ENCODE measurements at places on chromosomes 4 and X. TPM values are rescaled to one million over a fixed set of nuclear protein-coding genes. Genes with fewer than 3 reads are reported as not detected.

DNA sequence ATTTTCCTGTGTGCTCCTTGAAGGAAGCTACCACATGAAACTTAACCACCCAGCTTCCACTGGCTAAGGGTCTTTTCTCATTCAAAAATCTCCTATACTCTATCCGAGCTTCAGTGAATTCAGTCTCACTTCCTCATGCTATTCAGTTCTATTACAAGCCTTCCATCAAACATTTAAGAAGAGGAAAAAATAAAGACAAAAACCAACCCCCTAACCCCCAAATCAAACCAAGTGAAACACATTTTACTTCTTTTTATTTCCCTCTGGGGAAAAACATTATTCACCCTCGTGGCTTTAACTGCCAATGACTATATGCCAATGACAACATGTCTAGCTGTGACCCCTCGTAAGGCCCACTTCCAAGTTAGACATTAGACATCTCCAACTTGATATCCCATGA lies 16.2 kb upstream of the WDR19 start:
- H3K27ac ChIP-seq: no peak overlapping the region
- no peaks in the 10 kb centered on the region for H3K4me1 ChIP-seq
- no peaks in the 10 kb centered on the region for H3K27me3 ChIP-seq
- no peak for DNase-seq

DNA sequence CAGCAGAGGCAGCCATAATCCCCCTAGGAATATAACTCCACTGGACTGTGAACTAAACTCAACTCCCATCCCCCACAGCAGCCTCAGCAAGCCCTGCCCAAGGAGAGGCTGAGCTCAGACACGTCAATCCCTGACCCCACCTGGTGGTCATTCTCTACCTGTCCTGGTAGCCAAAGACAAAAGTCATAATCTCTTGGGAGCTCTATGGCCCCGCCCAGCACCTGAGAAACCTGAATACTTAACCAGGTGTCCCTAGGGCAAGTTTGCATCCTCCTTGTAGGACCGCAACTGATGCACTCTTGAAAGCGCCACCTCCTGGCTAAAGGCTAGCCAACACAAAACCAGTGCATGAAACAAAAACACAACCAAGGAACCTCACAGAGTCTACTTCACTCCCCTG lies 18.4 kb downstream of the CT47B1 start:
- DNase-seq: no peak
- H3K27me3 ChIP-seq: no peaks in the 10 kb centered on the region
- H3K27ac ChIP-seq: no peak overlapping the region
- H3K4me3 ChIP-seq: no peak overlapping the region
- no peaks in the 10 kb centered on the region for H3K4me1 ChIP-seq

DNA sequence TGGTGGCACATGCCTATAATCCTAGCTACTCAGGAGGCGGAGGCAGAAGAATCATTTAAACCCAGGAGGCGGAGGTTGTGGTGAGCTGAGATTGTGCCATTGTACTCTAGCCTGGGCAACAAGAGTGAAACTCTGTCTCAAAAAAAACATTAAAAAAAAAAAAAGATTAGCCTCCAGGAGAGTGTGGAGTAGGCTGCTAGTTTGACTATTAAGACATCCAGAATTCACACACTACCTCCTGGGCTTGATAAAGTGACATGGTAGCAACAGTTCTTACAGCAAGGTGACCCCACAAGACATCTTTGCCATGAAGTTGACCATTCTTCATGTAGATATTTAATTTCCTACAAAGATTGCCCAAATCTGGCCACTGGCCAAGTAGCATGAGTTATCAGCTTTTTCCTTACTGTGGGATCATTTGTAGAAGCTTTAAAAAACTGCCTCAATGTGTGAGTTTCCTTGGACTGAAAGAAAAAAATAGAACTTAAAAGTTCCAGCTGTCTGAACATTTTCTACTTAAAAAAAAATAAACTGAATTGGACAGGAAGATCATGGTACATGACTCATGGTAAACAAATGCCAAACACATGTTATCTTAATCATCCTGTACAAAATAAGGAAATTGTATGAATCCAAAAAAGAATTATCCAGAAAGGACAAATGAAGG lies 35.3 kb upstream of the SPRY1 start:
- no peak for DNase-seq
- H3K36me3 ChIP-seq: no peaks in the 10 kb centered on the region
- H3K27me3 ChIP-seq: no peaks in the 10 kb centered on the region
- H3K4me1 ChIP-seq: no peaks in the 10 kb centered on the region
- H3K4me3 ChIP-seq: no peak overlapping the region
- H3K27ac ChIP-seq: no peak overlapping the region

DNA sequence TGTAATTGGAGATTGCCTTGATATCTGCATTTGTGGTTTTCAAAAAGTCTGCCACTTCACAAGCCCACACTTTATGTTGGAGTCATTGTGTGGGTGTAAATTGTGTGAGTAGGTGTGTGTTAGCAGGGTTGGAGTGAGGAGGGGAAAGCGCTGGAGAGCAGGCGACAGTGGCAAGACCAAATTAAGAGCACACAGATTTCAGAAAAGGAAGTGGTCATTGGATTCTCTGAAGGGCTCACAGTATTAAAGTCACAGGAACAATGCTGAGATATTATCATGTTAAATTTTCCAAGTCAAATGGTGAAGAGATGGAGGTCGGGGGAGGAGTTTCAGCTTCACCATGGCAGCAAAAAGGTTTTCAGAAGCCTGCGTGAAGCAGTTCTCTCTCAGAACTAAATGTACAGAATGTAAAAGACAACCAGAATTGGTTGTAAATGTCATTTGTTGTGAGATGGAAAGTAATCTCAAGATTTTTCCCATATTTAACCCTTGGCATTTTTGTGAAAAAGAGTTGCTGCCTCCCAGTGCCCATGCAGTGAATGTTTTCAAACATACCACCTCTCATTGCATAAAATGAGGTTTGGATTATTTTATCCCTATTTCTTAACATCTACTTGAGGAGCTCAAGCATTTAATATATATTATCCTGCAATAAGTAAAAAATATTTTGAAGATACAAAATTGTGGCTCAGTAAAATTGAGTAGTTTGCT lies 265.9 kb downstream of the ZNF674 start:
- H3K4me1 ChIP-seq: no peaks in the 10 kb centered on the region
- H3K27me3 ChIP-seq: no peaks in the 10 kb centered on the region
- DNase-seq: no peak
- H3K4me3 ChIP-seq: no peak overlapping the region
- H3K36me3 ChIP-seq: no peaks in the 10 kb centered on the region
- no peak overlapping the region for H3K27ac ChIP-seq

- no peaks in the 10 kb centered on the region for H3K27me3 ChIP-seq
- DNase-seq: no peak
- H3K27ac ChIP-seq: no peak overlapping the region
- no peaks in the 10 kb centered on the region for H3K4me1 ChIP-seq
These were observed 63.3 kb upstream of the ANXA10 start for GRCh38 chr4:168028970-168029597.

WDR44 gene
- total RNA-seq: 12.4 TPM

RAB9A gene
- 27.1 TPM for total RNA-seq

DNA sequence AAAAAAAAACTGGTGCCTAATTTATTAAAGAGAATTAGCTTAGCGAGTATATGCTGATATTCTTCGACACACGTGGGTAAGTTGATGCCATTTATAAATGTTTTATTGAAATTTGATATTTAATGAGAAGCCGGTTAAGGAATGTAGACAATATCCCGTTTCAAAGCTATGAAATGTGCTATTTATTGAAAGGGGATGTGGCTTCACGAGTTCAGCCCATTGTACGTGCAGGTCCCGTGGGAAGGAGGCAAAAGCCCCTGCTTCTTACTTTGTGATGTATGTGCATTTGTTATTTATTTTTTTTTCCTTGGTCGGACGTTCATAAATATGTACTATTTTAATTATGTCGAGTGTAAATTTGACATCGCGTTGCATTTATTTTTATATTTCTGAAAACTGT lies 20.2 kb downstream of the SHOX start:
- no peak overlapping the region for H3K4me3 ChIP-seq
- no peak for DNase-seq
- H3K27me3 ChIP-seq: no peaks in the 10 kb centered on the region
- no peak overlapping the region for H3K27ac ChIP-seq
- no peaks in the 10 kb centered on the region for H3K36me3 ChIP-seq

DNA sequence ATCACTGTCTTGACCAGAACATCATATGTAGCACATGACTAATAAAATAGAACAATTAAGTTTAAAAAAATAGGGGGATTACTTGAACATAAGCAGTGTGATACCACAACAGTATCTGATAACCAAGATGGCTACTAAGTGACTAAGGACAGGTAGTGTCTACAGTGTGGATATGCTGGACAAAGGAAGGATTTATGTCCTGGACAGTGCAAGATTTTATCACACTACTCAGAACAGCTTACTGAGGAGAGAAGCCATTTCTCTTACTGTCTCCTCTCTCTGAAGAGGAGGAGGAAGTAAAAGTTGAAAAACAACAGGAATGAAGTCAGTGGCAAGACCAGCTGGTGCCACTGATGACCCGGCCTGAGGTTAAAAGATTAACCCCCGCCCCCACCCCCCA lies 4.0 kb upstream of the SLC10A7 start:
- no peak overlapping the region for H3K4me3 ChIP-seq
- H3K27ac ChIP-seq: no peak overlapping the region
- H3K36me3 ChIP-seq: no peaks in the 10 kb centered on the region
- DNase-seq: no peak
- peaks cover 16% of the 10 kb centered on the region for H3K4me1 ChIP-seq

DNA sequence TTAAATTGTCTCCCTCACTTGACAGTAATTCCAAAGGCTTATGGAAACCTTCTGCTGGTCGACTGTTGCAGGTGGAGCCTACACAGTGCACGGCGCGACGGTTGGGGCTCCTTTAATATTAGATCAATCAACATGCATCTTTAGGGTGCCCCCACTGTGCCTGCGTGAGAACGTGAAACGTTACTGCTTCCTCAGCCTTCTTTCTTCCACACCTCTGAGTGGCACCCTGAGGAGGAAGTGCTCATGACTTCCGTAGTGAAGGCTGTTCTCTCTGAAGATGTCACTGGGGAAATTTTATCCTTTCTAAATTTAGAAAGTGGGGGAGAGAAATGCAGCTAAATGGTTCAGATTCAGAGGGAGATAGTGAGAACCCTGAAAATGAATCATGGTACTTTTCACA lies 184.0 kb upstream of the ZFP42 start:
- H3K4me1 ChIP-seq: no peaks in the 10 kb centered on the region
- DNase-seq: no peak
- no peaks in the 10 kb centered on the region for H3K36me3 ChIP-seq
- H3K27ac ChIP-seq: no peak overlapping the region

GRCh38 chr4:40124690-40125089 lies 68.0 kb downstream of the N4BP2 start:
- H3K4me3 ChIP-seq: no peak overlapping the region
- peaks cover 37% of the 10 kb centered on the region for H3K4me1 ChIP-seq
- no peaks in the 10 kb centered on the region for H3K36me3 ChIP-seq
- H3K27ac ChIP-seq: no peak overlapping the region
- peak; percentile 67 for DNase-seq

DNA sequence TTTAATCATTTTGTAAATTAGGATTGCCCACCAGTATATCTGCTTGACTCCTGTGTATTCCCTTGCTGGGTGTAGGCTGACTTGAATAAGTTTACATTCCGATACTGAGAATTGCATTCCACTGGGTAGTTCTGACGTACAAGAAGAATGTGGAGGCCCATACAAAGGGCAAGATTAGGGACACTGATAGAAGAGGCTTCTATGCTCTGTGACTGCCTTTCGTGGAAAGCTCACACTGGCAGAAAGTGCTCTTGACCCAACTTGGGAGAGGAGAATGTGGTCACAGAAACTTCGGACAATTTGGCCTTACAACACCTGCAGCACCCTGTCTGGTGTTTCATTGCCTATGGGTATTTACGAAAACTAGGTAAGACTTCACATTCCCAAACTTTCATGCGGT lies 126.3 kb downstream of the RAPGEF2 start:
- H3K4me3 ChIP-seq: no peak overlapping the region
- no peaks in the 10 kb centered on the region for H3K36me3 ChIP-seq
- DNase-seq: no peak
- H3K27me3 ChIP-seq: no peaks in the 10 kb centered on the region
- no peak overlapping the region for H3K27ac ChIP-seq

DNA sequence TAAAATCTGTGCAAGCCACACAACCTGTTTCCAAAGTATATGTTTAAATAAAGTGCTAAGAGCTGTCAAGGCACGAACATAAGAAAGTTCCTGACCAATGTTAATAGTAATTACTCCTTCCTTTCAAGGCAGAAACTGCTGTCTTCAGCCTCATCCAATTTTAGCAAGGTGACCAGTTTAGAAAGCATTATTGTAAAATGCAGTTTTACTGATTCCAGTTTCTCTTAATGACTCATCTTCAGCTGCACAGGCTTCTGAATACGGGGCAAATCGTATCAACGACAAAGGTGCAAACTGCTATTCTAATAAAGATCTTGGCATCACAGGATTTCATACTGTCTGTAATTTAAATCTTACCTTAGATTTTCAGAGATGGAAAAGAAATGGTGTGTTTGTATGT lies 87.5 kb downstream of the PPP3CA start:
- DNase-seq: no peak
- H3K36me3 ChIP-seq: no peaks in the 10 kb centered on the region
- H3K27ac ChIP-seq: no peak overlapping the region
- H3K4me3 ChIP-seq: no peak overlapping the region

SSX2B gene
- not detected for total RNA-seq

GRIPAP1 gene
- total RNA-seq: 57.7 TPM

CXXC4 gene
- not detected for total RNA-seq

IL15 gene
- total RNA-seq: 1.0 TPM

DNA sequence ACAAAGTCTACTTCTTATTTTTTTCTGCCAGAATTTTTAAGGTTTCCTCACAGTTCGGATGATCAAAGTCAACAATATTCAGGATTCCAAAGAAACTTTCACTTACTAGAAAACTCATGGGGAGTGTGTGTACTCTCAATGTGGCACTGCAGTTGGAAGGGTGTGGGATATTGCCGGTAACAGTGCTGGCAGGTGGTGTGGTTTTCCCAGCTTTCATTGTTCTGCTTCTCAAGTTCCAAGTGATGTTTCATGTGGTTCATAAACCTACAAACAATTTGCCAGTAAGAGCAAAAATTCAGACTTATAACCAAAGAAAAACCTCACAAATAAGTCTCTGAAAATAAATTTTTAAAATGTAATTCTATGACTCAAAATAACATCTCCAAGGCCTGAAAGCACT lies 39.8 kb downstream of the ZNF280C start:
- H3K27me3 ChIP-seq: no peaks in the 10 kb centered on the region
- no peak for DNase-seq
- H3K4me3 ChIP-seq: no peak overlapping the region
- no peaks in the 10 kb centered on the region for H3K4me1 ChIP-seq

SH2D1A gene
- total RNA-seq: 94.6 TPM

PARM1 gene
- total RNA-seq: not detected

GRCh38 chr4:79381161-79381560 lies 26.9 kb downstream of the GK2 start:
- no peak for DNase-seq
- H3K27ac ChIP-seq: no peak overlapping the region
- no peaks in the 10 kb centered on the region for H3K4me1 ChIP-seq

DNA sequence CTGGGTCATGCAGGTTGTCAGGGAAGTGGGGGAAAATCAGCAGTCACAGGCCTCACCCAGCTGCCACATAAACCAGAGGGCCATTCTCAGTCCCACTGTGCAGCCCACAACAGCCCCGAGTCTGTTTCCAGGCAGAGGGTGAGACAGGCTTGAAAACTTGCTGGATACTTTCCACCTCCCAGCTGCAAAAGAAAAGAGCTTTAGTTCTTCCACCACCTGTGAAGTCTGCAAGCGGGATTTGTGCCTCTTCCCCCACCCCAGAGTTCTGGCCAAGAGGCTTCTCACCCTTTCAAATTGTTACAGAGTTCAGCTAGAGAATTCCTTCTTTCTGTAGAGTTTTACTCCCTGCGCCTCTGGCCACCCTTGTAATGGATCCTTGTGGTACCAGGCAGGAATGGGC lies 115.5 kb upstream of the ZDHHC15 start:
- H3K27ac ChIP-seq: no peak overlapping the region
- no peaks in the 10 kb centered on the region for H3K4me1 ChIP-seq
- DNase-seq: no peak
